ENCODE measurements at places on chromosomes 16 and 17.

DNA sequence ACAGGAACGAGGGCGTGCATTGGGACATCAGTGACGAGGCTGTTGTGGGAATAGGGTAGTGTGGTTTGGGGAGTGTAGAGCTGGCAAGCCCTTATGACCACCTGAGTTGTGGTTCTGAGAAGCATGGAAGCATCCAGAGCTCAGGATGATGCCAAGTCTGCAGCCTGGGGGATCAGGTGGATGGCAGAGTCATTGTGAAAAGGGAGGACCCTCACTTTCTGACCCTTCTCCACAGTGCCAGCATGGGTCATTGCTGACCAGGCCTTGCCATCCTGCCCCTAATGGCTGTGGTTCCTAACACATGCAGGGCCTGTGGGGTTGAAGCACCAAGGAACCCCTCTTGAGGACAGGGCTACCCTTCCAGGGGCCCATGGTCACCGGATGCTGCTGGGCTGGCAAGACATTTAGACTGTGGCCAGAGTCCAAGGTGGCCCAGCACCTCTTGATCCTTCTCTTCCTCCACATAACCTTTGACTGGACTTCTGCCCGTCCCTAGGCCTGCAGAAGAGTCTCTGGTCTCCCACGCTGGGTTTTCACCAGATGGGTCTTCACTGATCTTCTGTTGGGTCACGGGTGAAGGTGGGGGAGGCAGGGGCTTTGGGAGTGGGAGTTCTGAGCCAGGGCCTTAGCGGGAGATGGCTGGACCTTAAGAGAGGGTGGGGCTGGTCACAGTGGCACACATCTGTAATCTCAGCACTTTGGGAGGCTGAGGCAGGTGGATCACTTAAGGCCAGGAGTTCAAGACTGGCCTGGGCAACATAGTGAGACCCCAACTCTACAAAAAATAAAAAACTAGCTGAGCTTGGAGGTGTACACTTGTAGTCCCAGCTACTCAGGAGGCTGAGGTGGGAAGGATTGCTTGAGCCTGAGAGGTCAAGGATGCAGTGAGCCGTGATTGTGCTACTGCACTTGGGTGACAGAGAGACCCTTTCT is 2.0 kb upstream of the PLA2G15 start:
- no peak for DNase-seq

- no peak for DNase-seq
These were observed 98.7 kb downstream of the TRIM37 start for GRCh38 chr17:59007995-59008394.

GRCh38 chr17:27818401-27819105 is 18.2 kb upstream of the NOS2 start:
- no peak for DNase-seq

DNA sequence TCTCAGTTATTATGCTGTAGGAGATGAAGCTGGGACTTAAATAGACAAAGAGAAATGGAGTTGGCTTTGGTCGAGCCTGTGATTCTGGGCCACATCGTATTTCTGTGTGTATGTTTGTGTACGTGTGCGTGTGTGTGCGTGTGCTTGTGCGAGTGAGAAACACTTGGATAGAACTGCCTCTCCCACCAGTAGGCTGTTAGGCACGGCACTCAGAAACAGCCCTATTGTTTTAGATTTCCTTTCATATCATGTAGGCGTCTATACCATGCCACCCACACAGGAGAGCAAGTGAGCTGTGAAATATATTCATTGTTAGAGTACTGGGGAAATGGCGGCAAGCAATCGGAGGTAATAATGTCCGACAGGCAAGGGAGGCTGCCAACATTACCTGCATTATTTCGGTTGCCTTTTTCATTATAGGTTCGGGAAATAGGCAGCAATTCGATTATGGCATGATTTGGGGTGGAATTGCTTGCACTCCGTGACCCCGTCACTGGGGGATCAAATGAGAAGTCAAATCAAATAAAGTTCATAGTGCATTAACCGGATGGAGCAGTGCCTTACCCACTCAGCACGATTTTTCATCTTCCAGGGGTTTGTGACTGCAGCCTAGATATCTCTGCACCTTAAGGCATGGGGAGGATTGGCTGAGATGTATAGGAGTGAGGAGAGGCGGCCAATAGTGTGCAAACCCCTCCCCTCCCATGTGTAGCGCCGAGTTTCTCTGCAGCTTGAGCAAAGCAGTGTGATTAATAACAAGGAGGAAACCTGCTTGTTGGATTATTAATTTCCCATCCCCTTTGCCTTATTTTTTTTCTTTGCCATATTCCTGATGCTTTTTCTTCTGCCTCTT is 89.6 kb downstream of the RBFOX1 start:
- DNase-seq, result no peak

GRCh38 chr17:39563476-39563875 is 44.2 kb downstream of the NEUROD2 start:
- DNase-seq, result no peak

GRCh38 chr17:61150686-61151299 is 248.8 kb upstream of the TBX2 start:
- no peak for DNase-seq

DNA sequence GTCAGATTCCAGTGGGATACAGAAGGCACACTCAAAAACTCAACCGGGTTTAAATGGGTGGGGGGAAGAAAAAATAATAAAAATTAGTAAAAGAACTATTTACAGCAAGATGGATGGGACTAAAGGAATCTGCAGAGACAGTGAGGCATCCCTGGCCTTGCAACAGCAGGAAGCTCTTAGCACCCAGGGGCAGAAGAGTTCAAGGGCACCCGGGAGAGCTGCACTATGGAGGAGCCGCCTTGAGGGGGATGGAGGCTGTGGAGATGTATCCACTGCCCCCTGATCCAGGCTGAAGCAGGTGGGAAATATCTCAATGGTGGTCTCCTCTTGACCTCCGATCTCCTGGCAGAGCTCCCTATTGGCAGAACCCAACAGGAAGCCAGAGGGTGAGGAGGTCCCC is 69.4 kb upstream of the NFAT5 start:
- no peak for DNase-seq

DNA sequence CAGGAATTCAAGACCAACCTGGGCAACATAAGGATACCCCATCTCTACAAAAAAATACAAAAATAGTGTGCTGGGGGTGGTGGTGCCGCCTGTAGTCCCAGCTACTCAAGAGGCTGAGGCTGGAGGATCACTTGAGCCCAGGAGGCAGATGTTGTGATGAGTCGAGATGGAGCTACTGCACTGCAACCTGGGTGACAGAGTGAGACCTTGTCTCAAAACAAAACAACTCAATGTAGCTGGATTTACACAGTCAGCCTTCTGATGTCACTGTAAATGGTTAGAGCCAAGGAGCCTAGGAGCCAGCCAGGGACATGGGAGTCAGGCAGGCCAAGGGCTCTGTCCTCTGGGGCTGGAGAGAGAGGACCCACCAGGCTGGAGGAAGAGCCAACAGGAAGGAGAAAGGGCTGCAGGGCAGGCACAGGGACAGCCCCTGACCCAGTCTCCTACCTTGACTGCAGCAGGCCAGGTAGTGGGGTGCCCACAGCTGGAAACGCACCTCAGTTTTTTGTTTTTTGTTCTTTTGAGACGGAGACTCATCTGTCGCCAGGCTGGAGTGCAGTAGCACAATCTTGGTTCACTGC is 8.4 kb downstream of the CDIPT start:
- DNase-seq, result no peak

GRCh38 chr17:336110-337021 is 16.2 kb downstream of the RPH3AL start:
- DNase-seq, result peak; percentile 59

- no peak for DNase-seq
These were observed 11.2 kb downstream of the CA4 start for GRCh38 chr17:60160829-60161501.

DNA sequence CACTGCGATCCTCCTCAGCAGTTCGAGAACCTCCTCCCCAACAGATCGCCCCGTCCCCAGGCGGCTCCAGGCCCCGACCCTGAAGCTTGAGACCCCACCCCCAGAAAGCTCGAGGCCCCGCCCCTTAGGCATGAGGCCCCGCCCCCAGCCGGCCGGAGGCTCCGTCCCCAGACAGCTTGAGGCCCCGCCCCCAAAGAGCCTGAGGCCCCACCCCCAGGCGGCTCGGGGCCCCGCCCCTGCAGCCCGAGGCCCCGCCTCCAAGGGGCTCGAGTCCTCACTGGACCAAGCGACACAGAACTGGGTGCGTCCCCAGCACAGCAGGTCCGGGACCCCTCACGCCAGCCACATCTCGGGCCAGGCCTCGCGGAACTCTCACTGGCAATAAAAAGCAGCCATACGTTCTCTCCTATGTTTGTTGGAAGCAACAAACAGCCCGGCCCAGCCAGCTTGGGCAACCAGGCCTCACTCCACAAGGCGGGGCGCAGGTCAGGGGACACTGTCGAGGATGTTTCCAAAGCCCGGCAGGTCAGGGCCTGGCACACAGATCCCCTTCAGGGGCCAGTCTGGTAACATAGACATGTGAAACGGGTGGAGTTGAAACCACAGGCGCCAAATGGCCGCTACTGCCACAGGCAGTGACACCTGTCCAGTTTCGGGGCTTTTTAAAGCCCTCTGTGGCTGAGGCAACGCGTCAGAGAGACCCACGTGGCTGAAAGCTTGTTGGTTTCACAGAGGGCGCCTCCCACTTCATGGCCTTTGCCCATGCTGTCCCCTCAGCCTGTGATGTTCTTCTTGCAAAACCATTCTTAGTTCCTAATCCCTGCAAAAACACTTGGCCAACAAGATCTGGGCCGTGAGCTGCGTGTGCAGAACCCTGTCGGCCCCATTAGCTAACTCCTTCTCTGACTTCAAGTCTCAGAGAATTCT is 224.2 kb downstream of the PARN start:
- DNase-seq, result peak; percentile 34

- no peak for DNase-seq
These were observed 265.5 kb downstream of the PARN start for GRCh38 chr16:14364386-14365199.

DNA sequence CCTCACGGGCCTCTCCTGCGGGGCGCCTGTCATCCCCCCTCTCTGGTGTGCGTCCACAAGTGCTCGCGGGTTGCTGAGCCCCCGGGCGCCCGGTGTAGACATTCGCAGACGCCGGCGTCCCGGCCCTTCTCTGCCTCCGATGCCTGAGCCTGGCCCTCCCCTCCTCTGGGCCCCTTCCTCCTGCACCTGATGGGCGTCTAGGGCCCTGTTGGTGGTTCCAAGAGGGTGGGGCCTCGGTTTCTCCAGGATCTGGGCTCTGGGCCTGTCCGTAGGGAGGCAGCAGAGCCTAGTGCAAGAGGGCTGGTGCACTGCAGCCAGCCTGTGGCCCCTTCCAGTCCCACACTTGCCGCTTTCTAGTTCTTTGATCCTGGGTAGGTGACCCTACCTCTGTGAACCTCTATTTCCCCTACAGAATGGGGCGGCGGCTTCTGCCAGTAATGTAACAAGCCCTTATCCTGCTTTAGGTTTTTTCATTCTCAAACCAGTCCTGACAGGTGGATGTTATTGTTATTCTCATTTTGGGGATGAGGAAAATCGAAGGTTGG is 623 bp downstream of the E4F1 start:
- DNase-seq, result peak; percentile 53

DNA sequence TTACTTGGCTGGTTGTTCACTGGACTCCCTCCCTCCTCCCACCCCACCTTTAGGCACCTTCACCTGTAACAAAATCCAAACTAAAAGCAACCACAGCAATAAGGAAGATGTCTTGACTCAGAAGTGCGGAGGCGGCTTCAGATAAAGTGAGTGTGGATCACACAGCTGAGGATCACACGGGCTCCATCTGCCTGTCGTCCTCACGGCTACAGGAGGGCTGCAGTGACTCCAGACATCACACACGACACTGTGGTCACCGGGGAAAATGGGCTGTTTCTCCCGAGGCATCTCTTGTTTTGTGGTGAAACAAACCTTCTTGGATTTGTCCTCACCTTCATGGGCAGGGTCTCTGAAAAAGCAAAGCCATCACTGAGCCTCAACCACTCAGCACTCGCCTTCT is 7.9 kb upstream of the ACSF3 start:
- no peak for DNase-seq

GRCh38 chr17:81821603-81822311 is 11.3 kb downstream of the MCRIP1 start:
- peak; percentile 39 for DNase-seq

DNA sequence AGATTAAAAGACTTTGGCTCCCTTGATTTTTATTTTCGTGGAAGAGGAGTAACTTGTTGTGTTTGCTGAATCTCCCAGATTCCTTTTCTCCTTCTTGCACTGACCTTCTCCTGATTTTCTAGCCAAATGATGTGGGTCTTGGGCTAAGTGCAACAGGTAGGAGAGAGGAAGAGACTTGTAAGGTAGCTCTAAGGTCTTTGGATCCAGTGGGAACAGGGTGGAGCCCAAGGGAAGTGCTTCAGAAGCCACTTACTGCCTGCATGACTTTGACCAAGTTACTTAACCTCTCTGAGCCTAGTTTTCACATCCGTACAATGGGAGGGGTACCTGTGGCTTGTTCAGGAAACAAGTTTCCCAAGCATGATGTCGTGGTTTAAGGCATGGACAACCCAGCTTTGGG is 111.3 kb upstream of the IRX3 start:
- DNase-seq, result no peak
